Adipose tissue (tissue), 3 donors: ENCODE measurements at places on chromosomes 7 and 10. TPM values are rescaled to one million over a fixed set of nuclear protein-coding genes. Genes with fewer than 3 reads are reported as not detected.

EIF3B gene
- 64.8 TPM for polyA plus RNA-seq

CCDC3 gene
- 3.4 TPM for polyA plus RNA-seq

PNLIPRP3 gene
- polyA plus RNA-seq: 0.05 TPM

C10orf62 gene
- polyA plus RNA-seq: not detected

PNLIPRP1 gene
- 0.45 TPM for polyA plus RNA-seq

CPA2 gene
- polyA plus RNA-seq: 14.6 TPM

GRID2IP gene
- 0.11 TPM for polyA plus RNA-seq

ANKRD61 gene
- polyA plus RNA-seq: not detected

CYP26C1 gene
- polyA plus RNA-seq: not detected

IMPDH1 gene
- polyA plus RNA-seq: 34.8 TPM

CALML5 gene
- not detected for polyA plus RNA-seq

RBM20 gene
- 1.6 TPM for polyA plus RNA-seq

UBE2D4 gene
- 21.4 TPM for polyA plus RNA-seq

KCP gene
- polyA plus RNA-seq: 0.26 TPM

LRGUK gene
- 0.07 TPM for polyA plus RNA-seq

MOSPD3 gene
- polyA plus RNA-seq: 25.6 TPM

VSIR gene
- 18.7 TPM for polyA plus RNA-seq

EZH2 gene
- 2.9 TPM for polyA plus RNA-seq

NEURL1 gene
- not detected for polyA plus RNA-seq

WNT8B gene
- not detected for polyA plus RNA-seq

PRKCQ gene
- polyA plus RNA-seq: 2.3 TPM

SFTPA1 gene
- polyA plus RNA-seq: 0.39 TPM

EN2 gene
- polyA plus RNA-seq: not detected
